ENCODE measurements at places on chromosomes 5 and 9.
A peak's percentile ranks its signal among the peaks of the same experiment; 100 is the strongest.

GRCh38 chr9:27817747-27818146 is 244.5 kb upstream of the C9orf72 start:
- DNase-seq, result no peak

DNA sequence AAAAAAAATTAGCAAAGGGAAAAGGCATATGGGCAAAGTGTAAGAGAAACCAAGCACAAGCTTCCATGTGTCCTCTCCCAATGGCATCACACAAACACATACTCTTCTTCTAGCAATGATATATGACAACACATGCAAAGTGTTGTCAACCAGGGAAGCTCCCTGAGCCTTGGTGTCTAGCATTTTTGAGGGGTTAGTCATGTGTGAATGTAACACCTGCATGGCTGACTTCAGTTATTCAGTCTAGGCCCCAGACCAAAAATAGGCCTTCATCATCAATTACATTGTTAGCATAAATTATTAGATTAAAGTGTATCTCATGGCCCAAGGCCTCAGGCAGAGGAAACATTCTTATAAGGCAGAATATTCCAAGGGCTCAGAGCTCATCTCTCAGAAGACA is 450.0 kb downstream of the TLE1 start:
- DNase-seq, result no peak

- no peak for DNase-seq
These were observed 24.0 kb downstream of the PTGES2 start for GRCh38 chr9:128103589-128103962.

- DNase-seq, result no peak
These were observed 204.2 kb upstream of the CD180 start for GRCh38 chr5:67400752-67401151.

DNA sequence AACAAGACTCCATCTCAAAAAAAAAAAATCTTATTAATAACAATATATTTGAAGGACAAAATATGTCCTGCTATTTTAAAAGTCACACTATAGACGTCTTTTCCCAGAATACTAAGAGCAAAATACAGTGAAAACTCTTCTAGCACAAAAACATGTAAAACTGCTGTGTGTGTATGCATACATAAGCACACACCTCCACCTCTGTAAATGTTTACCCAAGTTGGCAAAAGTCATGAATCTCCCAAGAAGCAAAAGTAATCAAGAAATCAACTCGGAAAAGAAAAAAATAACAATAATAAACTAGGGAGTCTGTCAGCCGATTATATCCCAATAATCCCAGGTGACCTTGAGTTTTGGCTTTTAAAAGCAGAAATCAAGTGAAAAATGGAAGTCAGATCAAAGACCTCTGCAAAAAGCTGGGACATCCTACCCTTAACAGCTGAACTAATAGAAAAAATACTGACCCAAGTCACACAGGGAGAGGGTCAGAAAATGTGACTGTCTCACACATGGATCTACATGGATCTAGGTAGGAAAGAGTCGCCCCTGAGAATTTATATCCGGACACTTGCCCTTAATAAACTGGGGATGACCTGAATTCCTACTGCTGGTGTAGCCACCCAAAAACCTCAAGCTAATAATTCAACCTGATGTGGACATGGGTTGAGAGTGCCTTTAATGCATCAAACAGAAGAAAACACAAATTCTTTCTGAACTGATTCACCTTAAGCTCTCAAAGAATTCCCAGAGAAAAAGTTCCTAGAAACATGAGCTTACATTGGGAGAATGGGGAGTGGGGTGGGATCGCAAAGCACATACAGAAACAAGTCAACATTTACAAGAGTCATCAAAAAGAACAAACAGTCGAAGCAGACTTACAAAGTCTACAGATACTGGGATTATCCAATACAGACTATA is 29.9 kb downstream of the LPAR1 start:
- DNase-seq, result no peak

GRCh38 chr9:14096258-14096922 is 217.6 kb downstream of the NFIB start:
- no peak for DNase-seq

DNA sequence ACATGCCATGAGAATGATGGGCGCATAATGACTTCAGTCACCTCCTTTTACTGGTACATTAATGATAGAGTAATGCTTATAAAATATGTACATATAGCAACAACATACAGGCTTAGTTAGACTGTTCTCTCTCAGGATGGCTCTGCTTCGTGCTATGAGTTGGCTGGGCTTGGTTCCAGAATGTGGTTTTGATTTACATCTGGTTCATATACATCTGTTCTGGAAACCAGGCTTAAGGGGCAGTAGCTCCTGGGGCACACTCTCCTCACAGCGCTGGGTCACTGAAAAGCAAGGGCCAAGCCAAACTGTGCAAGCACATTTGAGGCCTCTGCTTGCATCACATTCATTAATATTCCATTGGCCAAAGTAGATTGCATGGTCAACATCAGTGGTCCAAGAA is 44.9 kb downstream of the PCSK1 start:
- no peak for DNase-seq

DNA sequence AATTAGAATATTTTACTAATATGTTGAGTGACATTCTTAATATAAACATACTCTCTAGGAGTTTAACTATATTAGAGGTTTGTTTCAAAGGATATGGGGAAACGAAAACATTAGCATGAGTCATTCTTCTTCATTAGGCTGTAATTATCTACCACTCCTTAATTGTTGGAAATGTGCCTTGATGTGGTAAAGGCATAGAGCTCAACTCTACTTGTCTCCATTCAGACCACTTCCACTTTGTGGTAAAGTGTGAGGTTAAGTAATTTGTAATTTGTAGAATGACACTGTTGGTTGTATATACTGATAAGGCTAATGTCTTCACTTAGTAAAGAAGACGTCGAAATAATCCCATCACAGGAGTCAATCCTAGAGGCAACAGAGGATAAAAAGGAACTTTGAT is 58.1 kb downstream of the HAPLN1 start:
- no peak for DNase-seq

DNA sequence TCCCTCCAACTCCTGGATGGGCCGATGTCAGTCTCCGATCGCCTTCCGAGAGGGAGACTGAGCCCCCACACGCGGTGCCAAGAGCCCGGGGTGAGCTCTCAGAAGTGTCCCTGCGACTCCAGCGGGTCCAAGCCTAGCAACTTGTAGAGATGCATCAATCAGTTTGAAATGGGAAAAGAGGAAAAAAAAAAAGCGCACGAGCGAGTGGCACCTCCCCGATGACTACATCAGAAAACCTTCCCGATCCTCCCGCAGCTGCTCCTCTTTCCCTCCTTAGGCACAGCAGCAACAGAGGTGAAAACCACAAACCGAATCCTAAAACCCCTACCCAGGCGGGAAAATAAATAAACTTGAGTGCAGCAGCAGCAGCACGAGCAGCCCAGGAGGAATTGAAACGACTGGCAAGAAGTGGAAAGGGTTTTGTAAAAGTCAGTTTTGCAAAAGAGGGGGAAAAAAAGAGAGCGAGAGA is 1.0 kb upstream of the EFNA5 start:
- DNase-seq, result no peak

- no peak for DNase-seq
These were observed 60.9 kb downstream of the RXRA start for GRCh38 chr9:134386951-134387831.

- DNase-seq, result no peak
These were observed 74.9 kb upstream of the HMHB1 start for GRCh38 chr5:143737062-143737461.

GRCh38 chr5:74401946-74402320 is 238.6 kb downstream of the ENC1 start:
- DNase-seq, result no peak

DNA sequence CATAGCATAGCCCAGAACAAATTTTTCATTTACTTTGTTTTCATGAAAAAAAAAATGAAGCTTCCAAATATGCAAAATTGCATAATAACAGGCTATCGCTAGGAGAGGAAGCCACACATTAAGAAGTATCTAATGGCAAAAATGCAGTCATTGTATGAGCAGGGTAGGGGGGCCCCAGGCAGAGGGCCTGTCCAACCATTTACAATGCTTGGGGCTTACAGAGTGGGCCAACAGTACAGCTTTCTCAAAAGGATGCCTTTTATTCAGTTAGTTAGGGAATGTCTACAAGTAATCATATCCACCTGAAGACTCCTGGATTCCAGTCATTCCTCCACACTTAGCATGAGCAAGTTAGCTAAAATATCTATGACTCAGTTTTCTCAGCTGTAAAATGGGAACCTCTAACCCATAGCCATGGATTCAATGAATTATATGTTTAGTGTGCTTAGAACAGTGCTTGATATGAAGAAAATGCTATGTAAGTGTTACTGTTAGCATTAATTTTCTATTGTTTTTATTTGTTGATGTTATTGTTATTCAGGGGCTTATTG is 117.7 kb downstream of the GAS1 start:
- DNase-seq, result no peak

DNA sequence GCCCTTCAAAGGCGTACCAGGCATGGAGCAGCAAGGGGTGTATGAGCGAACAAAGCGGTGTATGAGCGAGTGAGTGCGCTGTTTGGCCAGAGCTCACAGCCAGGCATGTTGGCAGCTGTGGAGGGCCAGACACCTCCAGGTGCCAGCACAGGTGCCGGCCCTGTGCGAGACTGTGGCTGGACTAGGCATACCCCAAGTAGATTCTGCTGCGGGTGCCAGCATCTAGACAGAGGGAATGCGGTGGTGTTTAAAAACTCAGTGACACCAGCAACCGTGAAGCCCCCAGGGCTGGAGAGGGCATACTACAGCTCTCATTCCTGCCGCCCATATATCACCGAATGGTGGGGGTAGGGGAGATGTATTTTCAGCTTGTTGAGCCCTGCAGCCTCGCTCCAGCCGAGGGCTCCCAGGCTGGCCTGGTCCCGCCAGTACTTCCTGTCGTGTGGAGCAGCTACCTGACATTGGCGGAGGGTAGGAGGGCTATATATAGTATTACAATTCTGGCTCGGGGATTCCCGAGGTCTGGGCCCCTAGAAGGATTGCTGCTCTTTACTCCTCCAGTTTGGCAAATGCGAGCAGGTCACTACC is 1829.6 kb upstream of the NUDT12 start:
- no peak for DNase-seq

DNA sequence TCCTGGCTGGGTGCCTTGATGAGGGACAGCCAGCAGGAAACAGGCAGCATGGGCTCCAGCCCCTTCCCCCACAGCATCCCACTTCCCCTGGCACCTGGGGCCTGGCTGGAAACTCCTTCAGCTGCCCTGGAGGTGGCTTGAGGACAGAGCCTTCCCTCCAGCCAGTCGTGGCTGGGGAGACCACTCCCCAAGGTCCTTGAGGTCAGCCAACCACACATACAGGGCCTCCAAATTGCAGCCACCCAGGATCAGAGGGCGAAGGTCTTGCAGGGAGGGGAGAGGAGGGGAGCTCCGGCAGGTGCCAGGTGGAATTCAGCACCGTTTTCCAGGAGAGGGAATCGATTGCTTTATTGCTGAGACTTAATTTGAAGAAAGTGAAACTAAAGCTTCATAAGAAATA is 280.4 kb downstream of the PBX3 start:
- DNase-seq, result no peak

DNA sequence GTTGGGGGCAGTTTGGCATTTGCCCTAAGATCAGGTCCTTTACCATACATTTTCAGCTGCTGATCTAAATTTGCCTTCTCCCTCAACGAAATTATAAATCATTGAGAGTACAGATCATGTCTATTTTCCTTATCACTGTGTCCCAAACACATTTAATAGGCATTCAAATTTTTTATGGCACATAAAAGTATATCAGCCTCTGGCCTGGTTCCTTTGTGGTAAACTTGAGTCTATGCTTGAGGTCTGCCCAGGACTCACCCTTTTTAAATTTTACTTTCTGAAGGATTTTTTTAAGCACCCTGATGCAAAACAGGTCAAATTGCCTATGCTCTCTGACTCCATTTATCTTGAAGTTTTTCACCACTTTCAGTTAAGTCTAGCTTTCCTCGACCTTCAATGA is 163.6 kb upstream of the GRIN3A start:
- DNase-seq, result no peak

GRCh38 chr9:40884072-40884901 is 244.2 kb downstream of the FOXD4L6 start:
- no peak for DNase-seq

GRCh38 chr5:158163451-158164295 is 304.7 kb upstream of the CLINT1 start:
- DNase-seq, result no peak

GRCh38 chr5:68250661-68251298 is 35.2 kb downstream of the PIK3R1 start:
- no peak for DNase-seq

- peak; percentile 52 for DNase-seq
These were observed 1152.9 kb upstream of the CDH6 start for GRCh38 chr5:30040488-30041118.

DNA sequence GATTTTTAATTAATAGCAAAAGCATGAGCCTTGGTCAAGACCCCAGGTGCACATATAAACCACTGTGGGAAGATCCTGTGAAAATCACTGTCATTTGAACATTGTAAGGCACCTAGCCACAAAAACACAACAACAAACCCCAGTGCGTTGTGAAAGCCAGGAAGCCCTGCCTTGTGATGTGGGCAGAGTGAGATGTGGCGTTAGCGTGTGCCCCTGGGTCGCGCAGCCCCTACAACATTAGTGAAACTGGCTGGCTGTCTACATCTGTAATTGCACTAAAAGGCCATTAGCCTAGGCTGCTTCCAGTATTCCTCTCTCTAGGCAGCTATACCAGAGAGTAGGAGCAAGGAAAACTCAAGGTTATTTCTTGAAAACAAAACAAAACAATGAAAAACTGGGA is 21.1 kb upstream of the PDZD2 start:
- DNase-seq, result no peak

- DNase-seq, result no peak
These were observed 64.4 kb downstream of the NFIB start for GRCh38 chr9:14249527-14249926.

DNA sequence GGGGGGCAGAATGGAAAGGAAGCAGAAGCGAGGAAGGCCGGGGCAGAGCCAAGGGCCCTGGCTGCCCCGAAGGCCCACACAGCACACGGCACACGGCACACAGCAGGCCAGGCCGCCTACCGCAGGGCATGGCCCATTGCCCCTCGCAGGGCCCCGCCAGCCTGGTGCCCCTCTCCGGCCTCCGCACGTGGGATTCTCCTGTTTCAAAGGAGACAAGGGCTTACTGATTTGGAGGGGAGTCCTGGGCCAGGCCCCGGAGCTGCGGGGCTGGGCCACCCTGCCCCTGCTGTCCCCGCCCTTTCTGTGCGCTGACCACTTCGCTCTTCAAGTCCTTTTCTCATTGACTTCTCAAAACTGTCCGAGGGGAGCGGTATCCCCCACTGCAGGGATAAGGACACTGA is 7.7 kb upstream of the PHYKPL start:
- DNase-seq, result no peak

- no peak for DNase-seq
These were observed 452.7 kb upstream of the KLF4 start for GRCh38 chr9:107942291-107942690.

- DNase-seq, result no peak
These were observed 43.3 kb upstream of the SSBP2 start for GRCh38 chr5:81794226-81794625.

GRCh38 chr5:124952566-124952965 is 206.1 kb upstream of the ZNF608 start:
- no peak for DNase-seq

GRCh38 chr9:36888551-36888950 is 145.5 kb downstream of the PAX5 start:
- no peak for DNase-seq
